ENCODE measurements at places on chromosomes 16 and 17.

- no peak for DNase-seq
Measured at GRCh38 chr16:13767215-13767614, 152.7 kb upstream of the ERCC4 start.

DNA sequence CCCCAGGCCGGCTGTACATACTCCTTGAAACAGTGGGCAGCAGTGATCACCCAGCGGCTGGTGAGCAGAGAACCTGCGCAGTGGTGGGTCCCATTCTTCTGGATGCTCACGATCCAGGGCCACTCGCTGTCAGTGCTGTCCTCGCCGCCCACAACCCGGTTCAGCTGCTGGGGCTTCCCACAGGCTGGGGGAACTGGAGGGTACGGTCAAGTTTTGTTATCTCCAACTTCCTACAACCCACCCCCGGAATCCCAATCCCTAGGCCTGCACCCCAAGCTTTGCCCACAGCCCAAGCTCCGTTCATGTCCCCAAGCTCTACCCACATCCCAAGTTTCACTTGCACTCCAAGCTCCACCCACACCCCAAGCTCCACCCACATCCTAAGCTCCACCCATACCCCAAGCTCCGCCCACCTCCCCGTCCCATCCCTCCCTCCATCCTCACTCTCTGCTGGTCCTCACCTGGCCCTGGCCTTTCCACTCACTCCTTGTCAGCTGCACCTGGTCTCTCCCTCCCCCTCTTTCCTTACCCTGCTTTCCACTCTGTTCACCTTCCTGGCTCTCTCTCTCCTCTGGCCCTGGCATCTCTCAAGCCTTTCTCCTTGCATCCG is 1.8 kb downstream of the PRSS22 start:
- DNase-seq, result peak; percentile 63

GRCh38 chr17:1919201-1919600 is 89.4 kb downstream of the RPA1 start:
- no peak for DNase-seq

DNA sequence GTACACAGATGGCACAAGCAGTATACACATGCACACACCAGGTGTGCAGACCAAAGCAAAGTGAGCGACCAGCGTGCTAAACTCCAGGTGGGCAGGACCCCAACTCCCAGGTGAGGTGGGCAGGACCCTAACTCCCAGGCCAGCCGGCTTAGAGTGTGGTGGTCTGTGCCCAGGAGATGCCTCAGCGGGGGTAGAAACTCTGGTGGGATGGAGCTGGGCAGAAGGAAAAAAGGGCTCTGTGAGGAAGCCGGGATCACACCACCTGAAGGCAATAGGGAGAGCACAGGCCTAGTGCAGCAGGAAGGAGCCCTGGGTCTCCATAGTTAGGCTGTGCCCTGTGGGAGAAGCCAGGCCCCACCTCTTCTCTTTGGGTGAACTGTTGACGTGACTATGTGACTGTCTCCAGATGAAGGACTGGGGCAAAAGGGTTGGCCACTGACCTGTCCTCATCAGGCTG is 1.6 kb upstream of the FOXJ1 start:
- no peak for DNase-seq

DNA sequence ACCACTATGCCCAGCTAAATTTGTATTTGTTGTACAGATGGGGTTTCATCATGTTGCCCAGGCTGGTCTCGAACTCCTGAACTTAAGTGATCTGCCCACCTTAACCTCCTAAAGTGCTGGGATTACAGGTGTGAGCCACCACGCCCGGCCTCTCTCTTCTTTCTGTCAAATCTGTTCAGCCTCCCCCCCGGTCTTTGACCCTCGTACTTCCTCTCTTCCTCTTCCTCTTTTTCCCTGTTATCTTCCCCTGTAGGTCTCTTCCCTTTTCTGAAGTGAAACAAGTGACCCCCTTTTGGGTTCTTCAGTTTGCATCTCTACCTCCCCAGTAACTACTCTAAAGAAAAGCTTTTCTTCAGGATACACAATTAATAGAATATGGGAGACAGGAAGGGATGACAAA is 31.7 kb upstream of the DHX40 start:
- no peak for DNase-seq

DNA sequence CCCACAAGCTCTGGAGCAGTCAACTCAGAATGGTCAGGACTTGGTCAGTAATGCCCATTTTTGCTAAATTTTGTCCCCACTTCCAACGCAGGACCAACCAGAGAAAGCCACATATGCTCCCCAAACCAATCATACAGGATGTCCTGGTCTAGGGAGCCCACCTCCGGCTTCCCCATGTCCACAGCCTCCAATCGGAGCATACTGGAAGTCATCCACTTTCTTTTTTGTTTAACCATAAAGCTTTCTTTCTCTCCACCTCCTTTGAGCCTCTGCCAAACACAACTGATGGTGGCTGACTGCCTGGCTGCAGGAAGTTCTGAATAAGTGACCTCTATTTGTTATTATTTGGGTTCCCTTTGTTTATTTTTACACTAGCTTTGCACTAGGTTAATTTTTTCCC is 549.1 kb downstream of the WWOX start:
- DNase-seq, result no peak
